ENCODE measurements at places on chromosomes 1 and 21. TPM values are rescaled to one million over a fixed set of nuclear protein-coding genes. Genes with fewer than 3 reads are reported as not detected.

The MTARC1 gene
- total RNA-seq = 33.6 TPM

GRCh38 chr1:155071701-155072100 is 6.9 kb upstream of the EFNA3 start:
- DNase-seq = no peak

The OR10Z1 gene
- total RNA-seq = not detected

DNA sequence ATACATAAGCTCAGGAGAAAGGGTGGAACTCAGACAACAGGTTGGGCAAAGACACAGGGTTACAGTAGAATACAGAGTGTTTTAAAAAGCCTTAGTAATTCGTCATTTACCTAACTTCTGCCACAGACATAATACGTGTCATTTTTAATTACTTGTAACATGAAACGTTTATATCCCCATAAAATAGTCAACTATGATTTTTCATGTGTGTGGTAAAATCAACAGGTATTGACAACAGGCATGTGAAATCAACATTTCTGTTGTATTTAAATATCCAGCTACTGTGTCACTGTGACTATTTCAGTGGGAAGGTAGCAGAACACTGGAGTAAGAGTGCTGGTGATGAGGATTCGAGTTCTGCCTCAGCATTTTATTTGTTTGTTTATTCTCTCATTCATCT is 5.7 kb downstream of the FAM163A start:
- DNase-seq = no peak

The S100A10 gene
- 1,313 TPM for total RNA-seq

DNA sequence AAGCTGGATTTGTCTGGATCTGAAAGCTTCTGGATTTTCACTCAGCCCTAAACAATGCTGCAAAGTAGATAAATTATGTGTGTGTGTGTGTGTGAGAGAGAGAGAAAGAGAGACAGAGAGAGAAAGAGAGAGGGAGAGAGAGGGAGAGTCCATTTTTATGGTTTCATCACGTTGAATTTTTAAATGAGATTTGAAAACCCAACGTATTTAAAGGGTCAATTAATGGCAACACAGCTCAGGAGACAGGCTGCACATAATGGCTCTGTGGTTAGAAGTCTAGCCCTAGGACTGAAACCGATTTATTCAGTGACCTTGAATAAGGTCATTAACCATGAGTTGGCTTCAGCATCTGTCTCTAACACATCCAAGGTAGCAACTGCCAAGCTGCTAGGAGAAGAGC is 35.3 kb upstream of the FMN2 start:
- DNase-seq = no peak

GRCh38 chr1:204678721-204679475 is 6.6 kb downstream of the LRRN2 start:
- DNase-seq = no peak

DNA sequence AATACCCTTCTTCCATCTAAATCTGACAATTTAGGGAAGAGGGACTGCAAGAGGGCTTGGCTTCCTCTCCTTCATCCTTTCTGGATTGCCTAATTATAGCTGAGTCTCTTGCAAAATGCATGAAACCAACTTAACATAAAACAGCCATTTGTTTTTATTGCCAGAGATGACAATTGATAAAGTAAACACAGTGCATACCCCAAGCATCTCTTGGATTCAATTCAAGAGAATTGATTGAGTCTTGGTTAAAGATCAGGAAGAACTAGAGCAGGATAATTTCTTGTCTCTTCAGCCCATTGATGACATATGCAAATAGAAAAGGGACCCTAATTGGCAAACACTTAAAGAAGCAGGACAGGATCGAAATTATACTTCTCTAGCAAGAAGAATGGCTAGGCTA is 617.1 kb upstream of the PTBP2 start:
- DNase-seq = no peak

DNA sequence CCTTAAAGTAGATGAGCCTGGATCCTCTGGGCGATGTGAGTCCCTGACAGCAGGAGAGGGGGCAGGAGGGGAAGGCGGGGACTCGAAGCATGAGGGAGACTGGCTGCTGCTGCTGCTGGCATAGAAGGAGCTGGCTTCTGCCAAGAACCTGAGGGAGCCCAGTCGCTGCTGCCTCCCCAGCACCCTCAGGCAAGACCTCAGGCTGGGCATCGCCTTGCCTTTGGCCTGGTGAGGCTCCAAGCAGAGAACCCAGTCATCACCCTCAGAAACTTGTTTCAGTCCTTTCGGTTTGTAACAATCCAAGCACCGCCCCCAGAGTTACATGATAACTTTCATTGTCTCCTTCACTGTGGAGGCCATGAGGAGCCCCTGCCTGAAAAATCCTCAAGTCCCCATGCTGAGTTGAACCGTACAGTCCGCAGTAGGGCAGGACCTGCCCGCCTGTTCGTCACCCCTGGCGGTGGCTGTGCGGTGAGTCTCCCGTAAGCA is 38.8 kb downstream of the POFUT2 start:
- no peak for DNase-seq

DNA sequence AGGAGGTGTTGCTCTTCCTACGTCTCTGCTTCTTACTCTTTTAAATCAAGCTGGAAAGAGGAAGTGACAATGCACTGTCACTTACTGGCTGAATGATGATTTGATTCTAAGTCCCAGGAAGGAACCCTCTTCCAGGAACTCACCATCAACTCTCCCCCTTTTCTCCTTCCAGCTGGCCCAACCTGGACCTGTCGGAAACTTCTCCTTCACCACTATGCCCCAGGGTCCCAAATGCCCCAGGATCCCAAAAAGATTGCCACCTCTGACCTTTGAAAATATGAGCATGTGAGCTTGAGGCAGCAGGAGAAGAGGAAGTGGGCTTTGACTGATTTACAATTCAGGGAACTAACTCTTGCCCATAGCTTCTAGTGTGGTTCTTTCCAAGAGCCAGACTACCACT is 5.3 kb upstream of the ADAMTS5 start:
- no peak for DNase-seq
